Stimulated activated CD4-positive, alpha-beta T cell treated with anti-CD3 and anti-CD28 coated beads, Interleukin-1b, Interleukin-23, amount 100 ng/mL, for 1 hour (primary cell): ENCODE measurements at places on chromosomes 13 and 19.

GRCh38 chr19:55474269-55475265 is 1.9 kb upstream of the ZNF628 start:
- no peak for DNase-seq

DNA sequence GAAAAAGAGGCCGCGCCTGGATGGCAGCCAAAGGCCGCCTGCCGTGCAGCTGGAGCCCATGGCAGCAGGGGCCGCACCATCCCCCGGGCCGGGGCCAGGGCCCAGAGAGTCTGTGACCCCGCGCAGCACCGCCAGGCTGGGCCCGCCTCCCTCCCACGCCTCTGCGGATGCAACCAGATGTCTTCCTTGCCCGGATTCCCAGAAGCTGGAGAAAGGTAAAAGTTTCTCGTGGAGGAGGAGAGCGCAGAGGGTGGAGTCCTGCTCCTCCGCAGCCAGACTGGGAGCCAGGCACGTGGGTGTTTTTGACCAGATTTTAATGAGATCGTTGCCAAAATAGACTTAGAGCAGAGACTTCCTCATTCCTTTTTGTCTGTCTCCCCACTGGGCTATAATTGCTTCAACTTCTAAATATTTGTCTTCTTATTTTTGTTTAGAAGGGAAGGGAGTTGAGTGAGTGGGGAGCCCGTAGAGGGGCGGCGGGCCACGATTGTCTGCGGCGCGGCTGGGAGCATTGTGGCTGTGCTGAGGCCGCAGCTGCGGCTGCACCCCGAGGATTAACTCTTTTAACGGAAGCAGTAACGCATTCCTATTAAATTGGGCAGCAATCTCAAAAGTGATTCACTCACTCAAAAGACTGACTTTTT is 22.8 kb upstream of the NDUFS7 start:
- no peak for DNase-seq

GRCh38 chr13:45289936-45290563 is 50.9 kb downstream of the TPT1 start:
- no peak for DNase-seq

- DNase-seq, result no peak
Measured at GRCh38 chr13:74077375-74077774, 56.8 kb downstream of the KLF12 start.

DNA sequence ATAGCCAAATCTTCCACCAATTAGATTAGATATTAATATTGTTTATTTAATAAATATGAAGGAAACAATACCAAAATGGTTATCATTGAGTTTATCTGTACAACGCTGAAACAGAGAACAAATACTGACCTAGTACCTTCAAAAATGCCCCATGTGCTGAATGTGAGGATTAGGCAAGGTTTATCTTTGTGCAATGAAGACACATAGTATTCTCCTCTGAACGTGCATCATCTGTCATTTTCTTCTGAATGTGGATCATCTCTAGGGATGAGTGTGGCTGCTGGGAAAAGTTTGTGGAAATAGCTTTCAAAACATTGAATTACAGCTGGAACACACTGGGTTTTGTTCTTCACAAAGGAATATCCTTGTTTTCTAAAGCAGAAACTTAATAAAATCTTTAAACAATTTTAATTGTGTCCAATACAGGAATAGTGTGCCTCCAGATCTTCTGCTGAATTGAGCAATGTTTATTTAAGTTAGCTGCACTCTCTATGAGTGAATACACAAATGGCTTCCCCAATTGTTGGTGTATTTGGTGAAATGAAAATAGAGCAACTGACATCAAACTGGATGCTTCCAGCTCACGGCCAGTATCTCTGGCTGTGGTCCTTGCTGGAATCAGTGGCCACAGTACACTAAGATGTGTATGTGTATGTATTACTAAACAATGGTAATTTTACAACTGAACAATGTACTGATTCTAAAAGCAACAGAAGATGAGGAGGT is 6.7 kb downstream of the COL4A1 start:
- no peak for DNase-seq

DNA sequence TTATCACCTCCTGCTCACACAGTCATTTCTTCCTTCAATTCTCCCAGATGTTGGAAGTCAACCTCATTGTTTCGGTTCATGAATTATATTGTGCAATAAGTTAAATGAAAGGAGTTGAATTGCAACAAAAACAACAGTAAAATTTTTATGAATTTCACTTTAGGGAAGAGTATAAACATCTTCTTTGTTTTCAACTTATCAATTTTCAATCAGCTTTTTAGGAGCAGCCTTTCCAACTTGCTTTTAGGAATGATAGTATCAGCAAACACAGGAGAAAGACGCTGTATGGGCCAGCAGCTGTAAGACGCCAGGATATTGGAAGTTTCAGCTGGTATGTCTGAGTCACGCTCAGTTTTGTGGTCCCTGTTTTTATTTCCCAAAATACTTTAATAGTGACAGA is 132.5 kb upstream of the ARGLU1 start:
- DNase-seq, result no peak

- DNase-seq, result no peak
Measured at GRCh38 chr19:19155495-19156219, 14.4 kb downstream of the MEF2B start.

- no peak for DNase-seq
Measured at GRCh38 chr13:69283301-69283700, 824.3 kb upstream of the ATXN8OS start.

DNA sequence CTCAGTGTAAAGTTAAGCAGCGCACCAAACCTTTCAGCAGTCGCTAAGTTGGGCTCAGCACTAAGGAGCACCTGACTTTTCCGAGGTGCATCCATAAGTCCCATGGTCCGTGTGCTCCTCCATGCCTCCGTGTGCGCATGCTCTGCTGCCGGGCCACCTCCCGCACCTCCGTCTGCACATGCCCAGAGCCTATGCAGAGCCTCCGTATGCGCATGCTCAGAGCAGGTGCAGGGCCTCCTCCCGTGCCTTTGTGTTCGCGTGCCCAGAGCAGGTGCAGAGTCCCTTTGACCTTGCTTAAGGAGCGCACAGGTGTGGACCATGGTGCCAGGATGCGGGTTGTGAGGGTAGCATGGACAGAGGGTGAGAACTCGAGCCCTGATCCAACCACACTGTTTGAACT is 46.0 kb downstream of the ATP11A start:
- DNase-seq, result no peak

GRCh38 chr19:6113616-6114188 is 3.4 kb upstream of the RFX2 start:
- DNase-seq, result no peak

DNA sequence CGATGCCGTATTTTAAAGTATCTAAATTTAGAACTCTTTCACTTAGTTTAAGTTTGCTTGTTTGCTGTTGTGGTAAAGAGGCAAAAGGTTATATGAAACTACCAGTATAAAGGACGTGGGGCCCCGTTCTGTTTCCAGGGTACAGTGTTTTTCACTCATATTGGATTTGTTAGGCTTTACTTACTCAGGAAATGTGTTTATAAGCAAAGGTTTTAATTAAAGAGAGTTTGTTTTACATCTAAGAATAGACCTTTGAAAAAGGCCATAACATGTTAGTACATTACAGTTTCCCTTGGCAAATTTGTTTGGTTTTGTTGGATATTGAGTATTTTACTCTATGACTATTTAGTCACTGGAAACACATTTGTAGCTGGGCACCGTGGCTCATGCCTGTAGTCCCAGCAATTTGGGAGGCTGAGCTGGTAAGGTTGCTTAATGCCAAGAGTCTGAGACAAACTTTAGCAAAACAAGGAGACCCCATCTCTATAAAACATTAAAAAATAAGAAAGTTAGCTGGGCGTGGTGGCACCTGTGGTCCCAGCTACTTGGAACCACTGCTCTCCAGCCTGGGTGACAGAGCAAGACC is 7.1 kb downstream of the DGKH start:
- no peak for DNase-seq

DNA sequence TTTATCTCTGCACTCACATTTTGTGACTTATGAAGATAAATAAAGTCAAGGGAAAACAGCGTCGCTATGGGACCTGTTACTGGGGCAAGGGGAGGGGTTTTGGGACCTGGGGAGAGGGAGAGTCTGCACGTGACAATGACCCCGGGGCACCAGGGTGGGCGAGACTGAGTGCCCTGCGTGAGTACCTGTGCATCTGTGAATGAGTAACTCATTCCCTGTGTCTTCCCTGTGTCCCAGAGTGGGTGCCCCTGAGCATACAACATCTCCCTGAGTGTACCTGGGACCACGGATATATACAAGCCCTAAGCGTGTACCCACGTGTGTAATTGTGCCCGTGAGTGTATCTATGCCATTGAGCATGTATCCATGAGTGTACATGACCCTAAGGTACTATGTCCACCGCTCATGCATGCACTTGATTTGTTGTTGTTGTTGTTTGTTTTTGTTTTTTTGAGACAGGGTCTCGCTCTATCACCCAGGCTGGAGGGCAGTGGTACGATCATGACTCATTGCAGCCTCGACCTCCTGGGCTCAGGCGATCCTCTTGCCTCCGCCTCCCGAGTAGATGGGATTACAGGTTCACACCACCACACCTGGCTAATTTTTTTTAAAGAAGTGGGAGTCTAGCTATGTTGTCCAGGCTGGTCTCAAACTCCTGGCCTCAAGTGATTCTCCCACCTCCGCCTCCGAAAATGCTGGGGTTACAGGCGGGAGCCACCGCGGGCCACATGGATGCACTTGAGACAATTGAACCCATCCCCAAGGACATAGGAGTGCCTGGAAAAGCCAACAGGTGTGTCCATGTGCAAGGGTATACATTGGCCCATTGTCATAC is 645 bp upstream of the TRAPPC5 start:
- no peak for DNase-seq

- no peak for DNase-seq
Measured at GRCh38 chr13:112700291-112701060, 10.6 kb downstream of the ATP11A start.

DNA sequence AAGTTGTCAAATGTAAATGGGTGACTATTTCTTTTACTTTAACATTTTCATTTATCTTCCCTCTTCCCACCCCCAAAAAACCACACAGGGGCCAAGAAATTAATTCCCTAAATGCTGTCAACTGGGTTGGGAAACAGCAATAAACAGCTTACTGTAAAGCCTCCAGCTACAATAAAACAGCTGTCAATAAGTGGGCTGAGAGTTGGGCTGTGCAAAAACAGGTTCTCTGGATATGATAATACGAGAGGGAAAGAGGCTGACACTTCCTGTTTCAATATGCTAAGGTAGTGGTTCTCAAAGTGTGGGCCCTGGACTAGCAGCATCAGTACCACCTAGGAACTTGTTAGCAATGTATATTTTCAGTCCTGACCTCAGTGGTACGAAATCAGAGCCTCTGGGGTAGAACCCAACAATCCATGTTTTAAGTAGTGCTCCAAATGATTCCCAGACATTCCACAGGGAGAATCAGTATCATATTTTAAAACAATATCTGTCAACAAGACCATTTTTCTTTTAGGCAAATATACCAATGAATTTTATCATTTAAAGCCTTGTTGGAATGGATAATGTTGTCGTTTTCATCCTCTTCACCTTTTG is 8.4 kb downstream of the PCDH9 start:
- no peak for DNase-seq

DNA sequence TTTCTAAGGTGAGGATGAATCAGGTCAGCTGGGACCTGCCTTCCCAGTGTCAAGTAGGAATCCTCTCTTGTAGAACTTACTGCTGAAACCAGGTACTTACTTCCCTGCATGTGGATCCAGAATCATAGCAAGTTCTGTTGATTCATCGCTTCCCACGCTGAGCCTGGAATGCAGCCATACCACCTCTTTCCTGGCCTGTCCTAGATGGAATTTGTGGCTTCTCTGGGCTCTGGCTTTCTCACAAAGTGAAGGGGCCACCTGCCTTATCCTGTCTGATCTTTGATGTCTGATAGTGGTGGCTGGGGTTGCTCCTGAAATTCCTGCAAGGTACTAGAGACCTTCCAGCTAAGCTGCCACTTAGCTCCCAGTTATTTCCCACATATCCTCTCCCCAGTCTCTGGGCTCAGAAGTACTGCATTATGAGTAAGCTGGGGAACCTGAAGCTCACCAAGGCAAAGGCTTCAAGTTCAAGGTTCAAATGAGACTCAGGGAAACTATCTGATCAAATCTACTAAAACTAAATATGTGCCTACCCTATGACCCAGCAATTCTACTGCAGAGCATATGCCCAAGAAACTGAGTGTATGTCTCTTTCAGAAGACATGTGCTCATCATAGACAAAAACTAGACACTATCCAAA is 103.5 kb downstream of the SUCLA2 start:
- DNase-seq, result no peak

- no peak for DNase-seq
Measured at GRCh38 chr13:69423844-69424243, 683.8 kb upstream of the ATXN8OS start.

DNA sequence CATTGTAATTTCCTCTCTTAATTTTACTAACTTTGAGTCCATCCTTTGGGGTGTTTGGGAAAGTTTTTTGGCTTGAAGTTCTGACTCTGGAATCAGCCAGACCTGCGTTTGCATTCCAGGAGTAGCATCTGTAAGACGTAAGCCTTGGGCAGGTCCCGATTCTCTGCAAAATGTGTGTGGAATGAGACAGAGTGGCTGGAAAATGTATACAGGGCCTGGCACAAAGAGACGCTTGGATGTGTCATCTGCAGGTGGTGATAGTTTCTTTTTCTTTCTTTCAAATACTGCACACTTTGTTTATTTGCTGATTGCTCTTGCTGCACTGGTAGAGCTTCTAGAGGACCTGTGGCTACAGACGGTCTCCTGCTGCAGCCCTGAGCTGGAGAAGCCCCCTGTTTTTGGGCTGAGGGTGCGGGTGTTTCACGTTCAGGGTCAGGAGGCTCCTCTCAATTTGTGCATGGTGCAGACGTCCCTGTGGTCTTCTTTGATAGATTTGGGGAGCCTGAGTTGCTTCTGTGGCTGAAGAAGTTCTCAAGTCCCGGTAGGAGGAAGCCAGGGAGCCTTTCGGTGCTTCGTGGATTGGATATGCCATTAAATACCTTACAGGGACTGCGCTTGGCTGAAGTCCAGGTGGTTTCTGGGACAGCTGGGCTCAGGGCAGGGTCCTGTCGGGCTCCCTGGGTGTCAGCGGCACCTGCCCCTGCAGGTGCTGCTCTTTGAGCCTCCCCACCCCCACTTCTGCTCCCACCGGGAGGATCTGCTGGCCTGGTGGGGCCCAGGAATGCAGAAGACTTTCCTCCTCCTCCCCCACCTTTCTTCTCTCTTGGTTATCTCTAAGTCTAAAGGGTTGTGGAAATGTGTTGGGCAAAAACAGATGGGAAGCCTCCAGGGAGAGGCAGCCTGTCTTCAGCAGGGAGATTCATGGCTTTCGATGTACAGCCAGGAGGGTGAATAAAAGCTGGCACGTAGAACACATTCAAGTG is 44.0 kb upstream of the GAS6 start:
- no peak for DNase-seq

DNA sequence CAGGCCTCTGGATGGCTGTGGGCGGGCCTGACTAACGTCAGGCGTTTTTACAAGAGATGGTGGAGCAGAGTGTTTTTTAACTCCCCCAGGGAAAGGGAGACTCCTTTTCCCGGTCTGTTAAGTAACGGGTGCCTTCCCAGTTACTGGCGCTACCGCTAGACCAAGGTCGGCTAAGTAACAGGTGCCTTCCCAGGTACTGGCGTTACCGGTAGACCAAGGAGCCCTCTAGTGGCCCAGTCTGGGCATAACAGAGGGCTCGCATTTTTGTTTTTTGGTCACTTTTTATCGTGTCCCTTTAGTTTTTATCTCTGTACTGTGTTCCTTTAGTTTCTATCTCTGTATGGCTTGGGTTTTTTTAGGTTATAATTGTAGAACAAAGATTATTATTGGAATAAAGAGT is 10.0 kb downstream of the ZNF383 start:
- DNase-seq, result no peak

- no peak for DNase-seq
Measured at GRCh38 chr13:94896238-94896637, 183.9 kb upstream of the SOX21 start.
